ENCODE measurements at places on chromosomes 6 and 20. TPM values are rescaled to one million over a fixed set of nuclear protein-coding genes. Genes with fewer than 3 reads are reported as not detected.

DNA sequence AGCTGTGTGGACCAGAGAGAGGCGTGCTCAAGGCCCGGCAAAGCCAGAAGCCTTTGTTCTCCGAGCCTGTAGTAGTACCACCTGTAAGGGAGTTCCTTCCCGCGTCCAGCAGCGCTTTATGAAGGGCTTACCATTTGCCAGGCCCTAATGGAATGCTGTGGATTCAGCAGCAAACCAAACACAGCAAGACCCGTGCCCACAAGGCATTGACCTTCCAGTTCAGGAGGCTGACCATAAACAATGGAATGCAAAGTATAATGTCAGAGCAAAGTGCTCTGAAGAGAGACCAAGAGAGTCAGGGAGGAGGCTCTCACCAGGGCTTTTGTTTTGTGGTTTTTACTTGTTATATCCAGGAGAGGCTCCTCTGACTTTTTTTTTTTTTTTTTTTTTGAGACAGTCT is 209.8 kb downstream of the ZMYND8 start:
- H3K4me3 ChIP-seq: no peak overlapping the region
- DNase-seq: peak; percentile 63
- H3K36me3 ChIP-seq: no peaks in the 10 kb centered on the region
- no peaks in the 10 kb centered on the region for H3K27me3 ChIP-seq
- no peak overlapping the region for H3K27ac ChIP-seq
- H3K4me1 ChIP-seq: peaks cover 10% of the 10 kb centered on the region

GRCh38 chr6:38528196-38528965 is 111.3 kb downstream of the BTBD9 start:
- H3K27ac ChIP-seq: no peak overlapping the region
- no peaks in the 10 kb centered on the region for H3K36me3 ChIP-seq

The LINC00237 gene
- total RNA-seq: not detected

The APCDD1L gene
- total RNA-seq: 19.5 TPM

The TRIM31 gene
- total RNA-seq: not detected

The DUSP15 gene
- total RNA-seq: not detected
